Posterior vena cava (tissue), 2 donors: ENCODE measurements at places on chromosomes 16 and 17. TPM values are rescaled to one million over a fixed set of nuclear protein-coding genes. Genes with fewer than 3 reads are reported as not detected.

DNA sequence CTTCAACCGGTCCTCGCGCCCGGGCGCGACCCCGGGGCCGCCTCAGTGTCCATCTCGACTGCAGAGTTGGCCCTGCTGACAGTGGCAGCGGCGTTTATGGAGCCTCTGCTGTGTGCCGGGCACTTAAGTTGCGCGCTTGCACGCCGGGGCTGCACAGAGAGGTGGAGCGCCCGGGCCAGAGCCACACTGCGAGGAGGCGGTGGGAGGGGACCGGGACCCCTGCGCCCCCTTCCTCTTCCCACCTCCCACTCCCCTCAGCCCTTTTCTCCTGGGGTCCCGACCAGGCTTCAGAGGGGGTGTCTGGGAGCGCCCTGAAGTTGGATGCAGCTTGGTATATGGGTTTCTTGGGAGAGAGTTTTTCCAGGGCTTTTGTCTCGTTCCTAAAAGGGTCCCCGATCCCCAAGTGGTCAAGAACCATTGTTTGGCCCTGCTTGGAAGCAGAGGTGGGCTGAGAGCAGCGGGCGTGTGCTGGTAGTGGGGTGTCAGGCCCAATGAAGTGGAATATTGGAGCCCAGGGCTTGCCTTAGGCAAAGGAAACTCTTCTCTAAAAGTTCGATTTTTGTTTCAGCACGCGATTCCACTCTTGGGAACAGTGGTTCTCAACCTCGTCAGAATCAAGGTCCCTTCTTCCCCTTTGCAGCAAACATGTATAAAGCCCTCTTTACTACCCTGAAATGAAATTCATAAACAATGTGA is 605 bp downstream of the MRTFB start:
- no peak for DNase-seq

- DNase-seq, result no peak
Measured at GRCh38 chr16:85474621-85475217, 138.4 kb upstream of the GSE1 start.

- no peak for DNase-seq
Measured at GRCh38 chr16:48085729-48086128, 70.1 kb downstream of the ABCC12 start.

- DNase-seq, result no peak
Measured at GRCh38 chr17:57756951-57757350, 11.9 kb upstream of the CCDC182 start.

DNA sequence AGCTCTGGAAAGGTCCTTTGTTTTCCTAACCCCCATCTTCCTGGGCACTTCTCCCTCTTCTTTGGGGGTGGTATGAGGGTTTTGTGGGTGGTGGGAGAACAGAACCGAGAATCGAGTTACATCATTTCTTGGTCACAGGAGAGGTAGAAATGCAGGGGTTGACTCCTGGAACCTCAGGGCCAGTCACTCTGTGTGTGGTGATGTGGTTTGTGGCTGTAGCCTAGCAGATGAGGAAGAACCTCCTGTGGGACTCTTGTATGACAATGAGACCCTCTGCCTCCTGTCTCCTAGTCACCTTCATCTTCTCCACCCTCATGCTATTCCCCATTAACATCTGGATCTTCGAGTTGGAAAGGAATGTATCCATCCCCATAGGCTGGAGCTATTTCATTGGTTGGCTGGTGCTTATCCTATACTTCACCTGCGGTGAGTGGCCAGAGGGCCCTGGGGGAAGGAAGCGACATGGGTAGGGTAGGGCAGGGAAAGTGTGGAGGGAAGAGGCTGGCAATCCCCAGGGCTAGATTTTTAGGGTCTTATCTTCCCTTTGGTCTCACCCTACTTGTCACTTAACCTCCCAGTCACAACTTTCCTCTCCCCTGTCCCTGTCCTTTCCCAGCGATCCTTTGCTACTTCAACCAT is 5.5 kb downstream of the ODF4 start:
- DNase-seq, result no peak

ARL2BP gene
- 49.6 TPM for total RNA-seq

GNGT2 gene
- 2.1 TPM for total RNA-seq

RASD1 gene
- total RNA-seq, result 7.4 TPM
